ENCODE measurements at places on chromosomes 11 and 22.

- no peak for DNase-seq
Measured at GRCh38 chr11:8263109-8263768, 439 bp downstream of the LMO1 start.

GRCh38 chr11:78467370-78467769 is 49.8 kb upstream of the GAB2 start:
- DNase-seq, result no peak

DNA sequence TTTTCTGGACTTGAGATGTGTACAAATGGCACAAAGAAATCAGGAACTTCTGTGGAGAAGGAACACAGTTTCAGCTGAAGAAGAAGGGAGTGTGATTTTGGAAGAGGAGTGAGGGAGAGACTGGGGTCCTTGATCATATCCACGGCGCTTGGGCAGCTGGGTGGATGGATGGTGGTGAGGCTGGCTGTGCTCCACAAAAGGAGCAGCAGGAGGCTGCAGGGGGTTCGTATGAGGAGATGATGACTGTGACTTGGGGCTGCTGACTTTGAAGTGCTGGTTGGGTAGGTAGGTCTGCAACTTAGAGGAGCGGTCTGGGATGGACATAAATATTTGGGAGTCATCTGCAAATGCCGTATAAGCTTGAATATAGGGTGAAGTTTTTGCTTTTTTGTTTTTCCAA is 1.3 kb upstream of the DCHS1 start:
- DNase-seq, result no peak

GRCh38 chr11:78216571-78217287 is 28.0 kb downstream of the USP35 start:
- DNase-seq, result no peak

GRCh38 chr11:69010964-69011623 is 2.0 kb downstream of the MRGPRF start:
- DNase-seq, result no peak

DNA sequence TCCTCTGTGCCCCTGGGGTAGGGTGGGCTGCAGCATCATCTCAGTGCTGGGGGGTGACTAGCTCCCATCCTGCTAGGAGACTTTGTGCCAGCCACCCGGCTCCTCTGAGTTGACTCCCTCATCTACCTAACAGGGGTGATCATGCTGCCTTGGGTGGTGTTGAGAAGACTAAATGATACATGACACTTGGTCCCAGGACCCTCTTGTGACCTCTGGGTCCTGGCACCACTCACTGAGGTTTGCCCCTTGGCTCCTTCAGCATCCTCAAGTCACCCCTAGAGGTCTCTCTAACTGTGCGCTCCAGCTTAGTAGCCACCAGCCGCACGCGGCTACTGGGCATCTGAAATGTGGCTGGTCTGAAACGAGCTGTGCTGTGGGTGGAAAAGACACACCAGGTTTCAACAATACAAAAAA is 72.1 kb downstream of the LRRC32 start:
- no peak for DNase-seq

- no peak for DNase-seq
Measured at GRCh38 chr11:108111126-108111525, 10.2 kb upstream of the ACAT1 start.

GRCh38 chr11:3050386-3051195 is 6.6 kb downstream of the CARS1 start:
- DNase-seq, result no peak

GRCh38 chr11:70551351-70552166 is 153.2 kb downstream of the CTTN start:
- DNase-seq, result no peak

GRCh38 chr22:17788528-17789378 is 14.5 kb upstream of the BID start:
- DNase-seq, result no peak

DNA sequence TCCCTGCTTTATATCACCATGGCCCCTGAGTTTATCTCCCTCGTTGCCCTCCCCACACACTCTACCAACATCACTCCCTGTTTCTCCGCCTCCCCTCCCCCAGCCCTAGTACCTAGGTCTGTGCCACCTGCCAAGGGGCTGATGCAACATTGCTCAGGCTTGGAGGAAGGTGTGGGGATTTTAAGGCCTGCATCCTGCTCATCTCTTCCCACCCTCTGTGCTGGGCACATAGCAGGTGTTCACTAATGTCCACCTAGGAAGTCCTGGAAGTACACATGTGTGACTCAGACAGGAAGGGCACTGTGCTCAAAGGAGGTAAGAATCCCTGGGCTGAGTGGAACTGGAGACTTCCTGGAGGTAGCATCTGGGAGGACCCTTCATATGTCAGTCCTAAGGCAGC is 37.0 kb downstream of the PDE2A start:
- DNase-seq, result no peak

GRCh38 chr11:128704517-128704916 is 10.6 kb downstream of the FLI1 start:
- DNase-seq, result no peak

DNA sequence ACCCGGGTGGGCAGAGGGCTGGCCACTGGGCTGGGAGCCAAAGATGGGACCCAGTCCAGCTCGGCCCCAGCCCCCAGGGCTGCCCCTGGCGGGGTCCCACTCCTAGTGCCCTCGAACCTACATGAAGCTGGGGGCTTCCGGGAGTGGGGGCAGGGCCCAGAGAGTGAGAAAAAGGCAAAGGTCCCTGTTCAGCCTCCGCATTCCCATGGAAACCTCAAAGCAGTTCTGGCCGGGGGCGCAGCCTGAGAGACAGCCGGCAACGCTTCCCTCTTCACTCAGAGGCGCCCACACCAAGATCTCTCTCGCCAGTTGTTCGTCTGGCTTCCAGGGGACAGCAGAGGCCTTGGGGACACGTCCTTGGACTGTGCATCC is 22.4 kb upstream of the ARHGAP8 start:
- DNase-seq, result no peak

DNA sequence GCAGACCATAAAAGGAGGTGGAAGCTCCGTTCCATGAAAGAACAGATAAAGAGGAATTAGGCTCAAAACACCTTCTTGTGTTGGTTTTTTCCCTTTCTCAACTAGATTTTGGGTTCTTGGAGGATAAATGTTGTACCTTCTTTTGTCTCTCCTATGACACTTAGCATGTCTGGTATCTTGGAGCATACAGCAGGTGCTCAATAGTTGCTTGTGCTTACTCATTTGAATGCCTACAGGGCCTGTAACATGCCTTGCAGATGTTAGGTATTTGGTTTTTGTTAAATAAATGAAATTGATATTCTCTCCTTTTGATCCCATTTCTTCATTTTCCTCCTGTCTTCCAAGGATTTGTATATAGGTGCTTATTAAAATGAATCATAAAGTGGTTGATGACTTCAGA is 16.4 kb upstream of the PLET1 start:
- DNase-seq, result no peak

- DNase-seq, result no peak
Measured at GRCh38 chr11:57497303-57498247, 17.9 kb downstream of the SLC43A1 start.

DNA sequence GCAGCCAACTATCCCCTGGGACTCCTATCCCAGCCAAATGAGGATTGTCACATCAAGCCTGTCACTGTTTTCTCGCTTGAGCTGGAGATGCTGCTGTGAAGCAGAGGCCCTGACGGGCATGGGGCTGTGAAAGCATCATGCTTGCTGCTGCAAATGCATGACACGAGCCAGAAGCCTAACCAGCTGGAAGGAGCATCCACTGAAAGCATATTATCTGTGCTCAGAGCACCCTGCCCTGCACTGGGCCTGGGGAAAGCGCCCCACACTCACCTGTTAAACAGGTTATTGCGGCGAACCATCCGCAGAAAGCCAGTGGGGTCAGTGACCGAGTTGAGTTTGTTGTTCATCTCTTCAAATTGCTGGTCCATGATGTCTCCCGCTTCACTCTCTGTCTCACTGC is 110.9 kb upstream of the PITPNB start:
- no peak for DNase-seq

GRCh38 chr11:95152876-95153856 is 63.5 kb downstream of the ENDOD1 start:
- no peak for DNase-seq

- no peak for DNase-seq
Measured at GRCh38 chr22:47334601-47335000, 572.2 kb downstream of the TBC1D22A start.

- no peak for DNase-seq
Measured at GRCh38 chr22:30297991-30298701, 8.8 kb upstream of the CASTOR1 start.

- no peak for DNase-seq
Measured at GRCh38 chr22:24435323-24435645, 7.9 kb downstream of the ADORA2A start.

DNA sequence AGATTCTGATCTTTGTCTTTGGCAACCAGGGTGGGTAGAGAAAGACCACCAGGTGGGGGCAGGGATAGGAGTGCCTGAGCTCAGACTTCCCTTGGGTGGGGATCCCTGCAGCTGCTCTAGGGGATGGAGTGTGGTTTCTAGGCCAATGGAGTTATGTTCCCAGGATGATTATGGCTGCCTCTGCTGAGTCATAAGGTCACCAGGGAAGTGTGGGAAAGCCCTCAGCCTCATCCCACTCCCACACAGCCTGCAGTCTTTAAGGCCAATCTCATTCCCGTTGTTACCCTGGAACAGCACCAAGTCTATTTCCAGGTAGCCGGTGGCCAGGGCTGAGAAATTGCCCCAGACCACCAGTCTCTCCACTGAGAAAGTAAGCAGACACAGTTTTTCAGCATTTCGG is 2269.3 kb upstream of the RAG2 start:
- no peak for DNase-seq

- DNase-seq, result no peak
Measured at GRCh38 chr22:20425566-20426258, 11.9 kb downstream of the SCARF2 start.

- DNase-seq, result no peak
Measured at GRCh38 chr22:38716826-38717225, 11.1 kb downstream of the GTPBP1 start.

GRCh38 chr11:121777056-121777455 is 324.3 kb upstream of the SORL1-AS1 start:
- DNase-seq, result no peak

GRCh38 chr22:46798366-46799350 is 36.2 kb downstream of the TBC1D22A start:
- peak; percentile 56 for DNase-seq

GRCh38 chr11:31601635-31602282 is 92.2 kb downstream of the ELP4 start:
- no peak for DNase-seq

DNA sequence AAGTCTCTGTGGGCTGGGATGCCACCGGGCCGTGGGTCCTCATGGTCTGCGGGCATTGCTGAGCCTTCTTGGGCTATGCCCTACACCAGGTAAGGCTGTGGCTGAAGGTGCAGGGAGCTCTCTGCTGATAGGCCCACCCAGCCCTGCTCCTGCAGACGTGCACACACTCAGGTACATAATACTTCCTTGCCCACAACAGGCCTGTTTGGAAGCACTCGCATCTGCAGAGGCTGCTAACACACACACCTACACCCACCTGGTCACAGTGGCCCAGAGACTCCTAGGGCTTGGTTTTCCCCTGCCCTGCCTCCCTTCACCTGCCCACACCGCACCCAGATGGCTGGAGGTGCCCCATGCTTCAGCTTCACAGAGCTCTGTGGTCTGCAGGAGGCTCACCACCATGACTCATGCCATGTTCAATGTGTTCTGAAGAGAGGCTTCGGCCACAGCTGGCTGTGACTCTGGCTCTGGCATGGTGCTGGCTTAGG is 72.8 kb upstream of the KCNQ1OT1 start:
- DNase-seq, result no peak

GRCh38 chr11:44628730-44629700 is 63.6 kb downstream of the CD82 start:
- DNase-seq, result no peak

DNA sequence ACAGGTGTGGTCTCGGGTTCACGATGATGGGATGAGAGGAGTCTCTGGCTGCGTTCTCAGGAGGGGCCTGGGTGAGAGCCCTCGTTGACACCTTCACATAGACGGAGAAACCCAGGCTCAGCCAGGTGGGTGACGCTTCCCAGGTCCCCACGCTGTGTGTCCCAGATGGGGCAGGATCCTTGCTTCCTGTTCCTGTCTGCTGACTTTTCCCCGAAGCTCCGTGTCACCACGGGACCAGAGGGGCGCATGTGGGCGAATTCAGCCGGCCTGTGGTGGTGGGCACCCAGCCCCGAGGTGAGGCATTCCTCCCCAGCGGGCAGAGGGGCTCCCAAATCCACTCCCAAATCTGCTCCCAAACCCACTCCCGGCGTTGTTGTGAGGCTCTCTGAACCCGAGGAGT is 732.8 kb downstream of the BRD1 start:
- DNase-seq, result no peak

DNA sequence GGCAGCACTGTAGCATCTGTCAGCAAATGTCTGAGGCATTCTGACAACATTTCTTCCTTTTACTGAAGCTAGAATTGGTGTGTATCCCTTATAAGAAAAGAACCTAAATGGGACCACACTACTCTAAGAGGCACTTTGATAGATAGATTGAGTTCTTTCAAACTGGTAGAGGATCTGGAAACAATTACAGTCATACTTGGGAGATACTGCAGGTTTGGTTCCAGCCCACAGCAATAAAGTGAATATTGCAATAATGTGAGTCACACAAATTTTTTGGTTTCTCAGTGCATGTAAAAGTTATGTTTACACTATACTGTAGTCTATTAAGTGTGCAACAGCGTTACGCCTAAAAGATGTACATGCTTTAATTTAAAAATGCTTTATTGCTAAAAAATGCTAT is 96.9 kb downstream of the SBF2 start:
- DNase-seq, result no peak

DNA sequence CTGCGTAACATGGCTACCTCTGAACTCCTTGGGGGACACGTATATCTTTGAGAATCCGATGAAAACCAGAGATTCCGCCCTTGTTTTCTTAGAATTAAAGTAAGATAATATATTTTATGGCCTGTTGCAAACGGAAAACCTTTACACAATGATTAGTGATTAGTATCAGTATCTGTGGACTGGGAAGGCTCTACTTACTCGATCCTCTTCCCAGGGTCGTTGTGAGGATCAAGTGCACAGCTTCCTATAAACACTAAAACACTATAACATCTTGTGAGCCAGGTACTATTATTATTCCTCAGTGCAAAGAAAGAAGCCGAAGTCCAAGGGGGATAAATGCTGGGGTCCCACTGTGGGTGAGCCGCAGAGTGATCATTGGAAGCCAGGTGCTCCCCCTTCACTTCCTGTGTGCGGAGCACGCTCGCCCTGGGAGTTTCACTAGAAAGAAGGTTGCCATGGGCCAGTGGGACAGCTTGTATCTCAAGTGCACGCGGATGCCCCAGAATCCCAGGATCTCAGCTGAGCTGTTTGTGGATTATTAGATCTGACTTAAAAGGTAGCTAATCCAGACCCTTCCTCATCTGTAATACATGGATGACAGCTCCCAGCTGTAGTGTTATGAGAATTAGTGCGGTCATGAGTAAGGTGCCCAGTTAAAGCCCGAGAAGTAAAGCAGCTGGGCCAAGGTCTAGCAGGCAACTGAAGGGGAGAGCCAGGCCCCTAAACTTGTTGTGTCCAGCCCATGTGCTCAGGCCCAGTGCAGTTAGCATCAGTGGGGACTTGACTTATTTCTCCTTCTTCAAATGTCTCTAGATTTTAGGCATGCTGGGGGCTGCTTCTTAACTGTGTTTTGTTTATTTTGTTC is 839 bp downstream of the CBY1 start:
- no peak for DNase-seq

GRCh38 chr11:2582946-2583604 is 116.7 kb downstream of the KCNQ1OT1 start:
- DNase-seq, result no peak

Data from activated gamma-delta T cell treated with anti-CD3 and anti-CD28 coated beads, Interleukin-2, amount 50 U/mL, for 16 hours (primary cell).